Activated gamma-delta T cell (primary cell): ENCODE measurements at places on chromosomes 6 and 20.

DNA sequence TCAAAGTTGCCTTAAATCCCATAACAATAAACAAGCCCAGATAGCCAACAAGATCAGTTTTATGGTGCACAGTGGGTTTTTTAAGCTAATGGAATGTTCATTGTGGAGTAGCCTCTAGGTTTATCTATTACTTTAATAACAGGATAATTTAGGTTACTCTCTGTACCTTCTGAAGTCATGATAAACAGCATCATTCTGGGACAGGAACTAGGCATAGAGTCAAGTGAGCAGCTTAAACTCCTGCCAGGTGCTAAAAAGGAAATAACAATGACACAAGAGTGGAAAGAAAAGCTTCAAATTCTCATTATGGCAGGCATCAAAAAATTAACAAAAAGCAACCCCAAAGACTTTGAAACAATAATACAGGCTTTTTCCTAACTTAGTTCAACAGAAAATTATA lies 228.8 kb downstream of the HACE1 start:
- DNase-seq = no peak

DNA sequence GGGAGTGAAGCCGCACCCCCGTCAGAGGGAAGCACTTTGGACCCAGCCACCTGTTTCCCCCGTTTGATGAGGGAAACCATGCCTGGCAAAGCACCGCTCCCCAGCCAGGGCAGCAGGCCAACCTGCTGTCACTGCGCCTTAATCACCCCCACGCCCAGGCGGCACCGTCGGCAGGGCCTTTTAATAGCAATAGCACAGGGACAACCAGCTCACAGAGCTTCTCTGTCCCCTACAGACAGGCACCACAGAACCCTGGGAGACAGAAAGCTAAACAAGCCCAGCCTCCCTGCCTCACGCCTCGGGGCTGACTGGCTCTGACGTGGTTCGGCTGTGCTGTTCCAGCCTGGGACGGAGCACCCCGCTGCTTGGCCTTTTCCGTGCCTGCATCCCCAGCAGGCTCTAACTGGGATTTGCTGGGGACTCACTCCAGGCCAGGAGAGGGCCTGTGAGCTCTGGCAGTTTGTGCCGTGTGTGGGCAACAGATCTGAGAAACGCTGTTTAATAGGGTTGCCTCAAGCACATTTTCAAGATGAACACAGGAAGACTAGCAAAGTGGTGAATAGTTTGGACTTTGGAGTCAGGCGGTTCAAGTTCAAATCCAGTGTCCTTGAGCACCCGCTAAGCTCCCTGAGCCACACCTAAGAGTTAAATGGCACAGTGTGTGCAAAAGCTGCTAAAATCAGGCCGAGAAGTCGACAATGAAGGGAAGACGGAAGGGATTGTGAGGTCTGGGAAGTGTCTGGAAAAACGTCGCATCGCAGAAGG lies 223.8 kb downstream of the NRN1 start:
- no peak for DNase-seq

DNA sequence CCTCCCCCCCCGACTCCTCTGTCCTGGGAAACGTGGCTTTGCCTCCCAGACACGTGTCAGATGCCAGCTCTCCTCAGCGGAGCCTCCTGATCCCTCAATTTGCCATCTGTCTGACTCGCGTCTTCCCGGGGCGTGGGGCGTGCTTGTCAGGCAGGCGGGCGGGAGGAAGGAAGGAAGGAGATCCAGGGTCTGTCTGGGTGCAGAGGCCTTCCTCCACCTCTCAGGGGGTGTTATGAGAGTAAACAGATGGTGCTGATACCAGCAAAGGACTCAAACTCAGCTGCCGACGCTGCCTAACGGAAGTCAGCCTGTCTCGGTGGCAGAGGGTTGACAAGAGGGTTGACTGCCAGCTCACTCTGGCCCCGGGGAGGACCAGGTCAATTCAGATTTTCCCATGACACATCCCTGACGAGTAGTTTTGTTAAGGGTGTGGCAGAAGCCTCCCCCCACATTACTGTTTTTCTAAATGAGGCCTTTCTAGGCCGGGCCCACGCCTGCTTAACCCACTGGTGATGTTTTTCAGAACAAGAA lies 17.0 kb downstream of the UQCC2 start:
- peak; percentile 25 for DNase-seq

- DNase-seq = no peak
These were observed 96.4 kb upstream of the TAB2 start for GRCh38 chr6:149220882-149221773.

GRCh38 chr6:157155804-157156203 lies 167.5 kb downstream of the TMEM242 start:
- no peak for DNase-seq

- no peak for DNase-seq
These were observed 226.0 kb upstream of the CDYL start for GRCh38 chr6:4550227-4550597.

DNA sequence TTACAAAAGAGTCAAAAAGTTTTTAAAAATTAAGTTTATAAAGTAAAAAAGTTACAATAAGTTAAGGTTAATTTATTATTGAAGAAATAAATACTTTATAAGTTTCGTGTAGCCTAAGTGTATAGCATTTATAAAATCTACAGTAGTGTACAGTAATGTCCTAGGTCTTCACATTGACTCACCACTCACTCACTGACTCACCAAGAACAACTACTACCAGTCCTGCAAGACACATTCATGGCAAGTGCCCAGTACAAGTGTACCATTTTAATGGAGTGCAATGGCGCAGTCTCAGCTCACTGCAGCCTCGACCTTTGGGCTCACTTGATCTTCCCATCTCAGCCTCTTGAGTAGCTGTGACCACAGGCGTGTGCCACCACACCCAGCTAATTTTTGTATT lies 128.2 kb downstream of the GPX5 start:
- DNase-seq = no peak

DNA sequence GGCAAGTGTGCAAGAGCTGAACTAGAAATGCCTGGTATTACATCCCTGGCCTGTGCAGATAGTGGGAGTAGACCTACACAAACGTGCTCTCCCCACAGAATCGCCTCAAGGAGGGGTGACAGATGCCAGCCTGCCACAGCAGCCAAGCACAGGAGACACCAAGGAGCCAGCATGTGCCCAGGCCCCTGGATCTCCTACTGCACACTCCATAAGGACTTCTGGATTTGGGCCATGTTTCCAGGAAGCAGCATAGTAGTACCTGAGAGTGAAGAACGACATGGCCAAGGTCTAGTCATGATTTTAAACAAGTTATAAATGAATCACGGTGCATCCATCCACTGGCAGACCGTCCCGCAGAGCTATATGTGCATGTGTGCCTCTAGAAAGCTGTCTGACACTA lies 232.2 kb downstream of the SYNDIG1 start:
- no peak for DNase-seq

GRCh38 chr6:84227434-84228197 lies at the start of gene CEP162:
Gene CEP162, minus strand, starts transcription at chr6:84227643. Its CDS starts 1,250 bp downstream, at chr6:84226393.
- DNase-seq = peak; percentile 70
